ENCODE measurements at places on chromosomes 6 and 20. TPM values are rescaled to one million over a fixed set of nuclear protein-coding genes. Genes with fewer than 3 reads are reported as not detected.

The MUCL3 gene
- total RNA-seq: not detected

The ZKSCAN4 gene
- 5.7 TPM for total RNA-seq

The C20orf141 gene
- total RNA-seq: not detected

The SLC32A1 gene
- total RNA-seq: not detected

The SALL4 gene
- total RNA-seq: 0.37 TPM

DNA sequence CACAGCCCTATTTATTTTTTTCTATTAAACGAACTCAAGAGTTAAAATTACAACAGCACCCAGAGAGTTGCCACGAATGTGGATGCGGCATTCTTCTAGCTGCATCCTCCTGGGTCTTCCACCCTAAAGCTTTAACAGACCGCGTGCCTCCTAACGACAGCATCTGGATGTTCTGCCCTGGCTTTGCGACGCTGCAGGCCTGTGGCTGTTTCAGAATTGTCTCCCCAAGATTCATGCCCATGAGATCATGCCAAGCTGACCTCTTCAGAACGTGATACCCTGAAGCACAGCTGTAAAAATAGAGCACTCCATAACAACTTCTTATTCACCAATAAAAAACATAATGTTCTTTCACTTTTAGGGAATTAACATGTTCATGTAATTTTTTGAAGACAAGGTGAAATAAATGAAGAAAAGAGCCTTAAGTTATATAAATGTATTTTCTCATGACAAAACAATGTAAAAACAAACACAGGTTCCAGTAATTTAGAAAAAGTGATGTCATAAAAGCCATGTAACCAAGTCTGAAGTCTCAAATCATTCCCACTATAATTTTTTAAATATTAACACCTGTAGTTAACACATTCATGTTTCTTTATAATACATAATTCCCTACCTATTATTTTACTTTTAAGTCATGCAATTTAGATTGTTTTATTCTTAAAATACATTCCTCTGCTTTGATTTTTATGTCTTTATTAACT is 26.5 kb downstream of the HIVEP2 start:
- no peak overlapping the region for H3K4me3 ChIP-seq
- H3K27ac ChIP-seq: peak overlapping the region; percentile 58
- no peaks in the 10 kb centered on the region for H3K27me3 ChIP-seq
- peaks cover 52% of the 10 kb centered on the region for H3K4me1 ChIP-seq
- peaks cover 14% of the 10 kb centered on the region for H3K36me3 ChIP-seq

GRCh38 chr6:100574836-100575235 is 110.1 kb upstream of the SIM1 start:
- no peak overlapping the region for H3K4me3 ChIP-seq
- H3K27me3 ChIP-seq: no peaks in the 10 kb centered on the region
- peaks cover 29% of the 10 kb centered on the region for H3K36me3 ChIP-seq
- H3K4me1 ChIP-seq: no peaks in the 10 kb centered on the region
- H3K27ac ChIP-seq: no peak overlapping the region

DNA sequence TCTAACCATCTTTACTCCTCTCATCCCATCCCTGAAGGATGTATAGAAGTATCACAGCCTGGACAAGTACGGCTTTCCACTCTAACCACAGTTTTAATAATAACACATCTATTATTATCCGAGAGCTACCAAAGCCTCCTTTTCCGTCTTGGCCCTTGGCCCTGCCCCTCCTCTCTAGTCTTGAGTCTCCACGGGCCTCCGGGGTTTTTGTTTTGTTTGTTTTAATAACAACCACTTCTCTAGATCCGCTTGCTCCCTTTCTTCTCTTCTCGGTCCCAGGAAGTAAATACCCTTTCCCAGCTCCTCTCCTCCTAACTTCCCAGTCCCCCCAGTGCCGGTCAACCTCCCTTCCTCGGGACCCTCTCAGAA is 661 bp downstream of the LCA5 start:
- H3K27me3 ChIP-seq: peaks cover 17% of the 10 kb centered on the region
- H3K4me3 ChIP-seq: no peak overlapping the region
- H3K4me1 ChIP-seq: no peaks in the 10 kb centered on the region
- no peak for DNase-seq

DNA sequence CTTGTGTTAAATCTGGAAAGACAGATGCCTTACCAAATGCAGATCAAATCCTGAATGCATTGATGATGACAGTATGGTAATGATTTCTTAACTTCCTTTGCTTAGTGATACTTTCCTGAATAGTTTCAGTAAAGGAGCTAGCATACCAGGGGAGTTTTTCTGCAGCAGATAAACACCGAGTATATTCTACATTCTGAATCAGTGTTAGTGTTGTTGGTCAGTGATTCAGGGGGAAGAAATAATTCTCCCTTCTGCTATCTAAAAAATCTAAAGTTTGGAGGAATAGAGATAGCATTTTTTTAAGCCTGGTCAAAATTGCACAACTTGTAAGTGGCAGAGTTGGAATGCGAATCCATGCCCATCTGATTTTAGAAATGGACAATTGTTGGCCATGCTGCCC is 512.2 kb upstream of the MARCKS start:
- no peaks in the 10 kb centered on the region for H3K27me3 ChIP-seq
- H3K4me3 ChIP-seq: no peak overlapping the region
- no peak overlapping the region for H3K27ac ChIP-seq
- no peak for DNase-seq
- no peaks in the 10 kb centered on the region for H3K36me3 ChIP-seq
- no peaks in the 10 kb centered on the region for H3K4me1 ChIP-seq

DNA sequence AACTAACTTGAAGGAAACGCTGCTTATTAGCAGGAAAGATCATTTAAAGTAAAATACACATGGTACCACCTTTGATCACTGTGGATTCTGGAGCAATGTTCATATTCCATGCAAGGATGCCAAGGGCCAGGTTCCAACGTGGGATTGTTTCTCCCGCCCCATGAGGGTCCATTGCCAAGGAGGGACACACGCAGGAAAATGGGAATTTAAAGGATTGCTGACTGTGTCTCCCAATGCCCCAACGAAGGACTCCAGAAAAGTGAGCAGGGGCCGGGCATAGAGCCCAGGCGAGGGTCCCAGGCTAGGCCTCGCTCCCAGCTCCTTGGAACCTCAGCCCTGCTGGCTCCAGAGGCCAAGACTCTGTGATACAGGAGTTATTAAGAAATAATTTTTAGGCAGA is 111.2 kb downstream of the DACT2 start:
- no peaks in the 10 kb centered on the region for H3K4me1 ChIP-seq
- no peaks in the 10 kb centered on the region for H3K36me3 ChIP-seq
- no peak for DNase-seq

GRCh38 chr6:147384737-147385710 is 123.5 kb upstream of the SAMD5 start:
- H3K4me1 ChIP-seq: peaks cover 3% of the 10 kb centered on the region
- H3K36me3 ChIP-seq: peaks cover 21% of the 10 kb centered on the region
- H3K27ac ChIP-seq: no peak overlapping the region
- no peaks in the 10 kb centered on the region for H3K27me3 ChIP-seq

- no peak overlapping the region for H3K4me3 ChIP-seq
- no peaks in the 10 kb centered on the region for H3K27me3 ChIP-seq
- H3K4me1 ChIP-seq: peaks cover 10% of the 10 kb centered on the region
- no peak for DNase-seq
Measured at GRCh38 chr6:41693281-41694240, 41.8 kb downstream of the TFEB start.

- H3K27me3 ChIP-seq: peaks cover 35% of the 10 kb centered on the region
- no peaks in the 10 kb centered on the region for H3K36me3 ChIP-seq
- H3K4me3 ChIP-seq: no peak overlapping the region
- no peak overlapping the region for H3K27ac ChIP-seq
- DNase-seq: no peak
- no peaks in the 10 kb centered on the region for H3K4me1 ChIP-seq
Measured at GRCh38 chr6:33717934-33718455, 6.5 kb upstream of the UQCC2 start.

- H3K36me3 ChIP-seq: no peaks in the 10 kb centered on the region
- no peak overlapping the region for H3K27ac ChIP-seq
- H3K4me1 ChIP-seq: no peaks in the 10 kb centered on the region
- H3K27me3 ChIP-seq: no peaks in the 10 kb centered on the region
- H3K4me3 ChIP-seq: no peak overlapping the region
- no peak for DNase-seq
Measured at GRCh38 chr20:39378776-39379175, 416.6 kb downstream of the DHX35 start.

GRCh38 chr6:16857969-16858592 is 96.8 kb upstream of the ATXN1 start:
- H3K27ac ChIP-seq: no peak overlapping the region
- peaks cover 25% of the 10 kb centered on the region for H3K27me3 ChIP-seq
- peaks cover 3% of the 10 kb centered on the region for H3K36me3 ChIP-seq
- no peak for DNase-seq
- peaks cover 12% of the 10 kb centered on the region for H3K4me1 ChIP-seq

DNA sequence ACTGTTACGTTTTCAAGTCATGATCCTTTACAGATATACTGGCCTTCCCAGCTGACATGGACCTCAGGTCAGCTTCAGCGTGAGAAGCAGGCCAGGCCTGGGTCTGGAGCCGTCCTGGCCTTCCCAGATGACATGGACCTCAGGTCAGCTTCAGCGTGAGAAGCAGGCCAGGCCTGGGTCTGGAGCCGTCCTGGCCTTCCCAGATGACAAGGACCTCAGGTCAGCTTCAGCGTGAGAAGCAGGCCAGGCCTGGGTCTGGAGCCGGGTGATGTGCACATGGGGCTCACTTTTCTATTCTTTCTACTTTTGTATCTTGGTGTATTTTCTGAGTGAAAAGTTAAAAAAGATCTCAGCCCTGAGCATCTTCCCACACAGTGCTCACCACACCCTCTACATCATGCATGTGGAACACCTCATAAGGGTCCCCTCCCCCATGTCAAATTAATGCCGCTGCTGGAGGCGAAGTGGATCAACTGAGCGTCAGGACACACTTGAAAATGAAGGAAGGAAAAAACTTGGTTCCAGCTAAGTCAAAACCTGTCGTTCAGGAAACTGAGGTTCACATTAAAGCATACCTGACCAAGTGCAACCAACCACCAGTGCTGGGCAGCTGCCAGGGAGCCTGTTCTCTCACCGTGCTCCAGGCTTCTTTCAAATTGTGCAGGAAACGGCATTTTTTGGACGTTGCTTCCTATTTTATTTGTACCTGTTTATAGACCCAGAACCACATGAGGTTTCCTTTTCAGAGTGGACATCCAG is 32.2 kb downstream of the KIF25 start:
- H3K4me1 ChIP-seq: no peaks in the 10 kb centered on the region
- H3K36me3 ChIP-seq: no peaks in the 10 kb centered on the region
- no peak overlapping the region for H3K27ac ChIP-seq
- no peak overlapping the region for H3K4me3 ChIP-seq
- H3K27me3 ChIP-seq: peaks cover 2% of the 10 kb centered on the region
- no peak for DNase-seq

GRCh38 chr6:155364844-155365437 is 50.7 kb upstream of the TFB1M start:
- H3K27ac ChIP-seq: no peak overlapping the region
- peaks cover 12% of the 10 kb centered on the region for H3K27me3 ChIP-seq
- no peaks in the 10 kb centered on the region for H3K4me1 ChIP-seq
- H3K36me3 ChIP-seq: no peaks in the 10 kb centered on the region

GRCh38 chr20:58586565-58587093 is 64.5 kb upstream of the STX16 start:
- peaks cover 27% of the 10 kb centered on the region for H3K27me3 ChIP-seq
- H3K4me1 ChIP-seq: no peaks in the 10 kb centered on the region
- no peak overlapping the region for H3K27ac ChIP-seq
- H3K36me3 ChIP-seq: no peaks in the 10 kb centered on the region

All from activated CD8-positive, alpha-beta memory T cell treated with anti-CD3 and anti-CD28 coated beads, Interleukin-2, amount 10 ng/mL, durations not matched to agents 7 days and 5 days (primary cell).